ENCODE measurements at places on chromosomes 3 and 15.
A peak's percentile ranks its signal among the peaks of the same experiment; 100 is the strongest.

DNA sequence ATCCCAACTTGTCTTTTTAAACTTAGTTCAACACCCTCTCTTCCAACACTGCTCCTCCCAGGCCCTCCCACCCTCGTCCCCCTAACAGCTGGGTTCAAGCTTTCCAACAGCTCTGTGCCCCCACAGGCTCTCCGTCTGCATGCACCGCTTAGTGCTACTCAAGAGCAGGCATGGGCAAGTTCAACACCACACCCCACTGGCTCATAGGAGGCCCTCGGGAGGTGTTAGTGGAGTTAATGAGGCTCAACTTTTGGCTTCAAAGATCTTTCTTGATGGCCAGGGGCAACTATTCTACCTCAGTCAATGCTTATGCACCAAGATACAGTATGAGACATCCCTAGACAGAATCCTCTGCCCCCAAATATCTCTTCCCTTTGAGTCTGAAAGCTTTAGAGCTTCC is 114.4 kb downstream of the ANP32A start:
- no peak for DNase-seq

- DNase-seq: no peak
These were observed 156.3 kb downstream of the WNT5A start for GRCh38 chr3:55330756-55331155.

DNA sequence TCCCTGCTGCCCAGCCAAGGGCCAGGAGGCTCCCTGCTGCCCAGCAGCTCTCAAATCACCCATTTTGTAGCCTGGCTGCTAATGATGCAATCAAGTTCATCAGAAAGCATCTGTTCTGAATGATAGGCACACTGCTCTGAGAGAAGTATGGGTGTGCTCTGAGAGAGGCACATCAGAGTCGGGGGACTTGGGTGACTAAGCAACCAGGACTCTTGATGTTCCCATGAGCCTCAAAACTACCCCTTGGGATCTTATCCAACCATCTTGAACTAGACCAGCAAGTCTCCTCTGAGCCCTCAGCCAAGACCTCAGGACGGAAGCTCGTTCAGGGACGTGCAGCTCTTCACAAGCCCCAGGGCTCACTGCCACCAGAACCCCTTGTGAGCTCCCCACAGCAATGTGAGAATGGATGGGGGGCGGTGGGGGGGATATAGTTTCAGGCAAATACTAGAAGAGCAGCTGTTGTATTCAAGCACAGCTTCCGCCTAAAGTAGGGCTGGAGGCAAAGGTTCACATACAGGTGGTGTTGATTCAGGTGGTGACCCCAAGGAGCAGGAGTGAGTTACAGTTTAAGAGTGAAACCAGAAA is 52.2 kb upstream of the HES1 start:
- DNase-seq: no peak

- DNase-seq: peak; percentile 30
These were observed 37.0 kb upstream of the CASR start for GRCh38 chr3:122146466-122146865.

- no peak for DNase-seq
These were observed 165.7 kb upstream of the TSC22D2 start for GRCh38 chr3:150242220-150242936.

DNA sequence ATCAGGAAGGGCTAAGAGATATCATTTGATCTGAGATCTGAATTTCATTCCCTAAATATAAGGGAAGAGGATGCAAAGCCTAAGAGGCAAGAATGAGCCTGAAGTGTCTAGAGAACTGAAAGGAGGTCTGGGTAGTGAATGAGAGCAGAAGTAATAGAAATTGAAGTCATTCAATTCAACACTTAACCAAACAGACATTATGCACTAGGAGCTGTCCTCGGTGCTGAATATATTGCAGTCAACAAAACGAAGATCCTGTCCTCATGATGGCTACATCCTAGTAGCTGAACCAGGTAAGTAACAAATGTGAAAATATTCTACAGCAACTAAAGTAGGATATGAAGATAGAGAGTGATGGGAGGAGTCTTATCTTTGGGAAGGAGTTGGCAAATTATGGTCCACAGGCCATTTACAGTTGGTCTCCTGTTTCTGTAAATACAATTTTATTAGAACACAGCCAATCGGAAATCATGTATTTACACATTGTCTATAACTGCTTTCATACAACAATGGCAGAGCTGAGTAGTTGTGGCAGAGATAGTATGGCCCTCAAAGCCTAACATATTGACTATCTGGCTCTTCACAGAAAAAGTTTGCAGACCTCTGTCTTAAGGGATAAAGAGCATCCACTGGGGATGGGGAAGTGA is 192.9 kb upstream of the CADPS start:
- peak; percentile 19 for DNase-seq

GRCh38 chr15:51600114-51600513 is 22.5 kb downstream of the DMXL2 start:
- DNase-seq: peak; percentile 21

DNA sequence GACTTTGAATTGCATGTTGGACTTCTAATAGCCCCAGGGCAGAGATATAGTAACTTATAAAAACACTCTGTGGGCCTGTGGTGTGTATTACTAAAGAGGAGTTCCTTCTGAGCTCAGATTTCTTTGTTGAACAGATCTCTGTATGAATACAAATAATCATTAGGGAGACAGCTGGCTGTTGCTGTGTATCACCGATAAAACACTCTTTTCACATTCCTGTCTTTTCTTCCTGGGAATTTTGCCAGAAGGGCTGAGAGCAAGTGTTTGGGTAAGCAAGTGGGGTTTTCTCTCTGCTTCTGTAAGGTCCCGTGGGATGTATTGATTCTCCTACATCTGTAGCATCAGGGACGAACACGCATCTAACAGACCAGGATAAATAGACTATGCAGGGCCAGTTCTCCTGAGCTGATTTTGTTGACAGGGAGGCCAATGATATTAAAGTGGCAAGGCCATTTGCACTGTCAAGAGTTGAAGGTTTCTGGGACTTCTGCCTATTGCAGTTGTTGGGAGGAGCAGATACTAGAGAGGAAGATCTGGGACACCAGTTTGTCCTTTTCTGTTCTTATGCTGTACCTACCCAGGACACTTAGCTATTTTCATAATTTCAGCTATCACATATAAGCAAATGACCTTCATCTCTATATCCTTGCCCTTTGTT is 225.9 kb upstream of the CD96 start:
- no peak for DNase-seq

- DNase-seq: no peak
These were observed 31.3 kb downstream of the SUSD5 start for GRCh38 chr3:33187368-33187634.

GRCh38 chr3:99084826-99085225 is 183.3 kb upstream of the DCBLD2 start:
- DNase-seq: no peak

DNA sequence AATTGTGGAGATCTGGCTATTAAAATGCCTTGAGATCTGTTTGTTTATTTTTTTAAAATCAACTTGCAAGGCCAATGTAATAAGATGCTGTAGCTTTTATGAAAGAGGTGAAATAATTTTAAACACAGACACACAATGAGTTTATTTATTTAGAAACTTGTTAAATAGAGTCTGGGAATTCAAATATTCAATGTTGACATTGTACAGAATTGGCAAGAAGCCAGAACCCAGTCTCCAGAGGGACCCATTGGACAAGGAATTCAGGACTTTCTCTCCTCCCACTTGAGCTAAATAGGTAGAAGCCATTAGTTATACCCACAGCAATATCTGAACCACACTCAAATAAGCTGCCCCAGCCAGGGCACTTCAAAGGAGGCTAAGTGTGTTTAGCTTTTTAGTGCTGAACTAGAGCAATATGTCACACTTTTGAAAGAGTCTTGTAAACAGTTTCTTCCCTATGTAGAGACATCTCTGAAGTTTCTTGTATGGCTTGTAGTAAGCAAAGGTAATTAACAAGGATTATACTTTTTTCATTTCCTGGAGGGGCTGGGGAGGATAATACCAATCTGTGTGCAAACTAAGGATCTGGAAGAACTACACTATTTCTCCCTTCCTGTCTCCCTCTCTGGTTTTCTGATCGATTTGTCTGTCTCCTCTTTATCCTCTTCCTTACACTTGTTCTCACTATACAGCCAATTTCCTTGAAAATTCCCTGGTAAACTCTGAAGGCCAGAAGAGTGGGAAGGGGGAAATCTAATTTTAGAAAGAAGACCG is 6.0 kb downstream of the MECOM start:
- no peak for DNase-seq

- DNase-seq: no peak
These were observed 42.8 kb downstream of the CNTN4 start for GRCh38 chr3:2141482-2141881.

GRCh38 chr3:14147066-14147435 is 22.2 kb downstream of the TMEM43 start:
- DNase-seq: no peak

- DNase-seq: no peak
These were observed 262.1 kb downstream of the NAALADL2 start for GRCh38 chr3:175121225-175121624.

- DNase-seq: no peak
These were observed 68.4 kb downstream of the MINDY2 start for GRCh38 chr15:58839485-58839884.

DNA sequence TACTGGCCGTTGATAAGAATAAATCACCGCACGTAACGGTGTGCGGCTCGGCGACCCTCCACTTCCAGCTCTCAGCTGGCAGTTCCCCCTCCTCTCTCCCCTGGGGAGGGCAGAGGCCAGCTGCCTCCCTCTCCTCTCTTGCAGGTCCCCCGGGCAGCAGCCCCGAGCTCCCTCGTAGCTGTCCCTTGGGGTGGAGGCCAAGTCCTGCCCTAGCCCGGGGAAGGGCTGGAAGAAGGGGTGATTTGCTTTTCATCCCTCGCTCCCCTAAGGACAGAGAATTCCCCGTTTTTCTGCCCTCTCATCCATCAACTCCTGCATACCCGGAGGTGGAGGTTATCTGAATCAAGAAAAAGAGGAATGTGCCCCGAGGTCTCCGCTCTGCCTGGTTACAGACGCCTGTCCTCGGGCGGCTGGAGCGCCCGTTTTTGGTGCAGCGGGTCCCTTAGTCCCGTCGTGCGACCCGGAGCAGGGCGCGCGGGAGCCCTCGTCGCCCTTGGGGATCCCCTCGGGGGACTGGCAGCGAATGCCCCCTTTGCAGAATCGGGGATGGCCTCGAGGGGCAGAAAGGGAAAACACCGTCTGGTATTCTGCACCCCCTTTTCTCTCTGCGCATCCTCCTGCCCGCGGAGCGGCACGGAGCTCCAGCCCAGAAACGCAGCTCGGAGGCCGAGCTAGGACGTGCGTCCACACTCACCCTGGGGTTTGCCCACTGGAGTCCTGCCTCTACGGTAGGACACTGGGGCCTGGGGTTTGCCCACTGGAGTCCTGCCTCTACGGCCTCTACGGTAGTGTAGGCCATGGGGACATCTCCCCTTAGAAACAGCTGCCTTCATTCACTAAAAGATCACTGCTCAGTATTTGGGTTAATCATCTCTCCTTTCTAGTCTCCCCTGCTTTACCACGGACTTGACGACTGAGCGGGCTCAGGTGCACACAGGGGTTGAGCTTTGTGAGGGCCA is 2.2 kb downstream of the PTPRG start:
- DNase-seq: no peak

- no peak for DNase-seq
These were observed 190.7 kb upstream of the CTDSPL start for GRCh38 chr3:37670961-37671483.

- no peak for DNase-seq
These were observed 743.7 kb upstream of the NECTIN3 start for GRCh38 chr3:110327870-110328269.

GRCh38 chr3:64266065-64266931 is 41.0 kb upstream of the PRICKLE2 start:
- DNase-seq: peak; percentile 96

- DNase-seq: no peak
These were observed 27.4 kb downstream of the TMOD3 start for GRCh38 chr15:51856714-51857380.

- DNase-seq: no peak
These were observed 988.4 kb downstream of the TBL1XR1 start for GRCh38 chr3:176208915-176209314.

DNA sequence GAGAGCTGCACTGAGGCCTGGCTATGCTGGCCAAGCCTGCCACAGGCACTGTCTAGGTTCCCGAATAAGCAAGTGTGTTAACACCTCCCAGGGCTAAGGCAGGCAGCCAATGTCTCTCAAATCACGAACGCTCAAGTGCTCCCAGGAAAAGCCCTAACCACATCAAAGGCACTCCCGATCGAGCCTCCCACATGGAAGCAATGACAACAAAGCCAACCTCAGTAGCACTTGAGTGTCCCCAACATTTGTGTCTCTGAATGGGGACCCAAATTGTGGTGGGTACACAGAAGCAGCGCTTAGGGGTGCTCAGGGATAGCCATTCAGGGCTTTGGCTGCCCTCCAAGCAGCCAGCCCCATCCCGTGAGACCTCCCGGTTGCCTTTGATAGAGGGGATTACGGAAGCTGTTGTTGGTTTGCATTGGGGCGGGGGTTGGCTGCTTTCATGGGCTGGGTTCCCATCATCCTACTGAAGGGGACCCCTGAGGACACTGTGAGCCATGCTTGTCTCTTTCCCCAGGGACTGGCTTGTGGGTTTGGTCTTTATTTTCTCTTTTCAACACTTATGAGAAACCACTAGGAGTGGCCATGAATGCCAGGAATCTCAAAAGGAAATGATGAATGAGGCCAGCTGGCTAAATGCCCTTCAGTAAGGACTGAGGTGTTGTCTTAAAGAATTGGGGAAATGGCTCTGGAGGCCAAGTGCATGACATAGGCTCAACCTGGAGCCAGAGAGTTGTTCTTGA is 234.1 kb upstream of the FEZF2 start:
- no peak for DNase-seq

GRCh38 chr3:43254125-43254524 is 32.2 kb upstream of the SNRK start:
- DNase-seq: no peak

- no peak for DNase-seq
These were observed 42.9 kb upstream of the LMCD1 start for GRCh38 chr3:8458711-8459110.

- DNase-seq: no peak
These were observed 12.5 kb upstream of the RPP14 start for GRCh38 chr3:58293516-58293915.

DNA sequence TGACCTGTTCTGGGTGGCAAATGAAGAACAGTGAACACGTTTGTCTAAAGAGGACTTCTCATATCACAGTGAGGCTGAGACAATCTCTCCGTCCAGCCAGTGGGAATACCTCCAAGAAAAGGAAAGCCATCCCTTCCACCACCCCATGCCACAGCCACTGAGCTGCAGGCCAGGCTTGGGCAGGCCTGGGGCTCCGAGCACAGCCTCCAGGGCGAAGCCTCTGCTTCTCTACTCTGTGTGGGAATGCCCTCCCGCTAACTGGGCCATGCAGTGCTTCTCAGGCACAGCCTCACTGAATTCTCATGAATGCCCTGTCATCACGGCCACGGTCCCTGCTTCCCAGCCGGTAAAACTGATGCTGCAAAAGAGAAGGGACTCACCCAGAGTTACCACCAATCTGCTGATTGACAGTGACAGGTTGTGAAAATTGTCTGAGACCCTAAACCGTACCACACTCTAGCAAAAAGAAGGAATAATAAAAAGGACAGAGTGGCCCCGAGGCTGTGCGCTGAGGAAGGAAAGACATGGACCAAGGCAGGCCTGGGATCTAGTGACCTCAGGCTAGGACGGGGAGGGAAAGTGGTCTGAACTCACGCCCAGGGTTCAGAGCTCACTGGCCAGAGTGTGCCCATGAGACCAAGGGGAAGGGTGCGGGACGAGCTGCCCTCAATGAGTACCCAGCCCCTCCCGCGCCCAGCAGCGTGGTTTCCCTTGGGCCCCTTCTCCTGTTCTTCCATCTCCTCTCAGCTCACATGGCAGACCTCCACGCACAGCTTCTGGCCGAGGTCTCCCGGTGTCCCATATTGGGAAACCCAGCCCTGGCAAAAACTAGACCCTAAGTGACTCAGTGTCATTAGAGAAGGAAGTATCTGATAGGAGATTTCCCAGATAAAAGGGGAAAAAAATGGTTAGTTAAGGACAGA is 52.8 kb downstream of the DHX30 start:
- DNase-seq: no peak
